ENCODE measurements at places on chromosomes 12 and 14. TPM values are rescaled to one million over a fixed set of nuclear protein-coding genes. Genes with fewer than 3 reads are reported as not detected.

- DNase-seq: no peak
These were observed 437.2 kb downstream of the PCNX1 start for GRCh38 chr14:71344506-71344905.

- peak; percentile 42 for DNase-seq
These were observed 145.2 kb upstream of the TMCC3 start for GRCh38 chr12:94795520-94795919.

GRCh38 chr14:61875483-61875882 lies 113.3 kb downstream of the SNAPC1 start:
- no peak for DNase-seq

GRCh38 chr12:119615518-119616475 lies 22.2 kb downstream of the TMEM233 start:
- DNase-seq: no peak

DNA sequence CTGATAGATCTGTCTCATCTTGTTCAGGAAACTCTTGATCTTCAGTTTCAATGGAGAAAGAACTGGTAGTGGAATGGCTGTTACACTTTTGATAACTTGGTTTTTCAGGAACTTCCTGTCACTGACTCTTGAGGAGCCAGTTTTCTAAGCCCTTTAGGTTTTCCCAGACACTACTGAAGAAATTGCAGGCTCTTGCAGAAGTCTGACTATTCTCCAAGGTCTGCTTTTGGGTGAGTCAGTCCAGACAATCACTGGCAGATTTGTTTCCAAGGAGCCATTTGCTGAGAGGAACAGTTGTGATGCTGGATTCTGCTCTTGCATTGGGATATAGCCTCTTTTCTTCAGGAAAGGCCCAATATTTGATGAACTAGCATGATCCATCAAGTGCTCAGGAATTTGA lies 468.0 kb downstream of the FUT8 start:
- no peak for DNase-seq

GRCh38 chr14:99419905-99420304 lies 60.8 kb downstream of the SETD3 start:
- no peak for DNase-seq

DNA sequence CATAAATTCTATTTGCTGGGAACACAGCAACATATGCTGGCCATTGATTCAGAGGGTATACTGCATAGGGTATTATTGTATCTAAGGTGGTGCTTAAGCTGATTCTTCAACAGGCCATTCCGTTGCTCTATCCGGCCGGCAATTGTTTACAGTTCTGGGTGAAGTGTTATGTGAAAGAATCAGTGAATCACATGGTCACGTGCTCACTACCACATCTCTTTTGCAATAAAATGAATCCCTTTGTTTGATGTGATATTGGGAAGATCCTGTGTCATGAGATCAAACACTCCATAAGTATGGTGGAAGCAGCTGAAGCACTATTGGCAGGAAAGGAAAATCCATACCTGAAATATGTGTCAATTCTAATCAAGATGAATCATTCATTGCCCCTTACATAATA lies 7.6 kb upstream of the USP15 start:
- peak; percentile 26 for DNase-seq

- DNase-seq: no peak
These were observed 5.8 kb upstream of the FRS2 start for GRCh38 chr12:69464428-69464827.

The TIGAR gene
- 18.1 TPM for total RNA-seq
